IMR-90 (cell line): ENCODE measurements at places on chromosomes 6 and 20. TPM values are rescaled to one million over a fixed set of nuclear protein-coding genes. Genes with fewer than 3 reads are reported as not detected.
A peak's percentile ranks its signal among the peaks of the same experiment; 100 is the strongest.

GRCh38 chr20:59962155-59962554, 3.9 kb downstream of the CDH26 start:
- no peak for DNase-seq

GRCh38 chr6:827431-827830, 134.5 kb upstream of the EXOC2 start:
- no peak for DNase-seq

- no peak for DNase-seq
Measured at GRCh38 chr20:57584768-57585461, 24.0 kb downstream of the PCK1 start.

DNA sequence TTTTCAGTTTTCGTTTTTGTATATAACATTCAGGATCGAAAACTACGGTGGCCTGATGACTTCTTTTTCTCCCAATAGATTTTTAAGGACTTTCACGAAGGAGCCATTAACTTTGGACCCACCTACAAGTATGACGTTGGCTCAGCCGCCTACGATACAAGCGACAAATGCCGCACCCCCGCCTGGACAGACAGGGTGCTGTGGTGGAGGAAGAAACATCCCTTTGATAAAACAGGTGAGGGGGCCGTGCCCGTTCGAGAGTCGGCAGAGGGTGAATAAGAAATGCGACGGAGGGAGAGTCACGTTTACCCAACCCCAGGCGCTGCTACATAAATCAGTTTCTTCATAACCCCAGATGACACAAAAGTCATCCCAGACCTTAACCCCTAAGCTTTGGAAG, 91.5 kb downstream of the SERAC1 start:
- no peak for DNase-seq

DNA sequence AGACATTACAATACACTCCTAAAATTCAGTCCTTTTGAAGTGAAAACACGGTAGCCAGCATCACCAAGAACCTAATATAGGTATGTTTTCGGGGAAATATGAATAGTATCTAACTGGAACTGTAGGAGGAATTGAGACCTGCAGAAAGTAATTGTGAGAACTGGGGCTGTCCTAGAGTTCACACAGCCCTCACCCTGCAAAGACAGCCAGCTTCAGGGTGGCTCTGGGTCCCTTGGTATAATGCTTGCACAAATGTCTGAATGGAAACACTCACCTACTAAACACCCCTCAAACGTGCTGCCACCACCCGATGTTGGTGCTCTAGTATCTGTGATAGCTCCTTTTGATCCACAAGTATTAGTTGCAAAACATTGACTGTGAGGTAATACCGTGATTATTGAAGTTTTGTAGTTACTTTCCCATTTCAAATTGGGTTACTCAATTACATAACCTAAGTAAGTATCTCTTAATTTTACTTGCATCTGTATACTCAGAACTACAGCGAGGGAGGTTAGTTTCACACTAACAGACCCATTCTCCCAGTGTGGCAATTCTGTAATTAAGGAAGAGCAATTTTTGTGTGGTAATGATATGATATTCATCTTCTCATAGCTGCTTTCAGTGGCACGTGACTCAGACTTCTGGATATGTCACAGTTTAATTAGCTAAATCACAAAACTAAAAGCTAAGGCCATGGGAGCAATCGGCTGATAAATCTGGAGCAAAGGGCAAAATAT, 129.5 kb downstream of the INSM1 start:
- DNase-seq, result no peak

DNA sequence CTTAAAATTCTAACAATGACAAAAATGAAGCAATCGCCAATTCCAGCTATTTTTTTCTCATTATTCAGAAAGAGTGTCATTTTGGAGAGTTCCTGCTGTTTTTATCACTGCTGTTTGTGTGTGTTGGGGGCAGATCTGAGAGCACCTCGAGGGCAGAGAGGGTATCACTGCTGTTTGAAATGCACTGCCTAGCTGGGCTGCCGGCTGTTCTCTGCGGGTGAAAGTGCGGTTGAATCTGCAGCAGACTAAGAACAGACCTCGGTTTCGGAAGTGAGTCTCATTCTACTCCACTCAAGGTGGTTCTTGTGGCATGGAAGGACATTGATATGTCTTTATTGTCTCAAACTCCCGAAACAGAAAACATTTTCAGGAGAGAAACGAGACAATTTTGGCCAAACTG, 18.3 kb downstream of the INSM1 start:
- no peak for DNase-seq

GRCh38 chr6:77456531-77457248, 6.6 kb downstream of the HTR1B start:
- DNase-seq, result peak; percentile 100

Gene HMGCLL1
- 0.03 TPM in 1 of 2 replicates, not detected in the other for polyA plus RNA-seq

Gene GINM1
- 20.9 and 23.6 TPM in 2 replicates for polyA plus RNA-seq

Gene ARFGEF2
- polyA plus RNA-seq, result 8.4 and 10.3 TPM in 2 replicates

GRCh38 chr6:42453654-42454427, 2.1 kb upstream of the TRERF1 start:
- peak; percentile 39 for DNase-seq

GRCh38 chr20:40309731-40310130, 379.3 kb downstream of the MAFB start:
- no peak for DNase-seq

- DNase-seq, result no peak
Measured at GRCh38 chr20:819680-820322, 13.7 kb upstream of the FAM110A start.

Gene AIF1
- not detected in 2 replicates for polyA plus RNA-seq

Gene CTAGE9
- polyA plus RNA-seq, result not detected in 2 replicates

Gene ZBTB9
- 4.7 and 5.9 TPM in 2 replicates for polyA plus RNA-seq

Gene UCKL1
- 54.7 and 58.6 TPM in 2 replicates for polyA plus RNA-seq

Gene SMLR1
- polyA plus RNA-seq, result not detected in 2 replicates

Gene MYCT1
- 0.79 and 0.89 TPM in 2 replicates for polyA plus RNA-seq

Gene MRAP2
- 0.03 and 0.04 TPM in 2 replicates for polyA plus RNA-seq

DNA sequence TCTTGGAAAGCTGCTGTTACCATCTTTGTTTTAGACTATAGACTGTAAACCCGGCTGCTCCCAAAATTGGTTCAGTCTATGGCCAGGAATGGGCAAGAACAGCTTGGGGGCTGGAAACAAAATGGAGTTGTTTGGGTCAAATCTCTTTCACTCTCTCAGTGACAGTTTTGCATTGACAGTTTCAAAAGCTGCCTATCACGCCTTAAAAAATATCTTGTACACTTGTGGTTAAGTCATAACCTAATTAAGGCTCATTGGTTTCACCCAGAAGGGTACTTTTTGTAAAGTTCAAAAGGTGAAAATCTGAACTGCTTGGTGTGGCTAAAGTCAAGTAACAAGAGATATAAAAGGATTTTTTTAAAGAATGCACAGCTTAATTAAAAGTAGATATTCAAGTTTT, 76.1 kb upstream of the PRL start:
- no peak for DNase-seq

Gene RBBP8NL
- polyA plus RNA-seq, result not detected in 2 replicates

Gene KHDC1L
- 0.22 and 0.68 TPM in 2 replicates for polyA plus RNA-seq

GRCh38 chr20:4782378-4782772, 60.7 kb downstream of the PRND start:
- DNase-seq, result no peak

DNA sequence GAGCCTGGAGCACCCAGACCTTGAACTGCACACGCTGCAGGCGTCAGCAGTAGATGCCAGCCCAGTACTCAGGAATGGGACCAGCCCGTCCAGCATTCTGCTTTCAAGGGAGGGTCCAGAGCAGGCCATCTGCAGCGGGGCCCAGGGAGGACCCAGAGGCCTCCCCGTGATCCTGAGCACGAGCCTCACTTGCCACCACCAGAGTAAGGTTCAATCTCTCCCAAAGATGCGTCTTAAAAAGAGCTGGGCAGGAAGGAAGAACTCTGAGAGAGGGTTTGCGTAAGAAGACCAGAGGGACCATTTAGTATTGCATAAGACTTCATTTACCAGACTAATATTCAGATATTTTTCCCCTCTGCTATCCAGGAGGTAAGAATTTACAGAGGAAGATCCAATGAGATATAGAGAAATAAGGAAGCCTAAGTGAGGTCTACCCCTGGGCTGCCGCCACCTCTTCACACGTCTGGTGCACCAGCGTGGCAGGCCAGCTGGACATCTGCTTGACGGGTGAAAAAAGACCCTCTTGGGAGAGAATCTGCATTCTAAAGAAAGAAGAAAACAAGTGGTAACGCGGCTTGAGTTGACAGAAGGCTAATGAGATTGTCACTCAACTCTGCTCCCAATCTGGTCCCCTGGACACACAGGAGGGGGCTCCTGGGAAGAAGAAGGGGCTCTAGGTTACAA, 107.3 kb downstream of the PRND start:
- no peak for DNase-seq

DNA sequence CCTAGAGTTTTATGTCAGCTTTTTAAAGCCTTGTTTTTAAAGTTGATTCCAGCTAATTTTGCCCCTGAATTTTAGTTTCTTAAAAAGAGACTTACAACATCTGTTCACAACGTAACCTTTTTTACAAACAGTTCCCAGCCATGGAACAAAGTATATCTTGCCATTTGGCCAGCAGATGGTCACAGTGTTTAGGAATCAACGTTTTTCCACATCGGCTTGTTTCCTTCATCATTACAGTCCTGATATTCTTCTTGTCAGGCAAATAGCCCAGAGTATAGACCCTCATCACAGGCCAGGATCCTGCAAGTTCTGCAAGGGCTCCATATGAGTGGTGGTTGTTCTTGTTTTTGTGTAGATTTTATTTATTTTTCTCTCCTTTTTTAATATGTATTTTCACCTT, 341.7 kb upstream of the HTR1E start:
- DNase-seq, result no peak

Gene FAM217A
- not detected in 2 replicates for polyA plus RNA-seq
